ENCODE measurements at places on chromosomes 3 and 15.

DNA sequence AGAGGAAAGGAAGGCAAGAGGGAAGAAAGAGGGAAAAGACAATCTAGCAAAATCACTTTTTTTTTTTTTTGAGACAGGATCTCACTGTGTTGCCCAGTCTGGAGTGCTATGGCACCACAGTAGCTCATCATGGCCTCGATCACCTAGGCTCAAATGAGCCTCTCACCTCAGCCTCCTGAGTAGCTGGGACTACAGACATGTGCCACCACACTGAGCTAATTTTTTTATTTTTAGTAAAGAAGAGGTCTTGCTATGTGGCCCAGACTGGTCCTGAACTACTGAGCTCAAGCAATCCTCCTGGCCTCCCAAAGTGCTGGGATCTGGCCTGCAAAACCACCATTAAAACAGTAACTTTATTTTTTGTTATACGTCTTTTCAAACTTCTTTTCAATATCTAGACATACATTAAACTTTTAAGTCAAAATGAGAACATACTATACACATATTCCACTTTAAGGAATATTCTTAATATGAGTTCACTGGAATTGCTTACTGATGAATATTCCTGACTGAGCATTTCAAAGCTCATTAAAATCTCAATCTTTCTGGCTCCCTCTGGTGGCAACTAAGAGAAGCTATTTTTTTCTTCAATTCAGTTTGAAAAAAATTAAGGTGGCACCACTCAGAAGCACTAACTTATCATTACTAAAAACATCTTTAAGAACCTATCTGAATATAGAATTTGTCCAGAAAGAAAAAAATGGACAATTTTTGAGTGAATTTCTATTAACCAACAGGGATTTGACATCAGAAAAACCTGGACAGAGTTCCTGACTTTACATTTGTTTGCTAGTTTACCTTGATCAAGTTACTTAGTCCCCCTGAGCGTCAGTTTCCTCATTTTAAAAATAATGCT lies 40.9 kb downstream of the UACA start:
- DNase-seq: no peak

DNA sequence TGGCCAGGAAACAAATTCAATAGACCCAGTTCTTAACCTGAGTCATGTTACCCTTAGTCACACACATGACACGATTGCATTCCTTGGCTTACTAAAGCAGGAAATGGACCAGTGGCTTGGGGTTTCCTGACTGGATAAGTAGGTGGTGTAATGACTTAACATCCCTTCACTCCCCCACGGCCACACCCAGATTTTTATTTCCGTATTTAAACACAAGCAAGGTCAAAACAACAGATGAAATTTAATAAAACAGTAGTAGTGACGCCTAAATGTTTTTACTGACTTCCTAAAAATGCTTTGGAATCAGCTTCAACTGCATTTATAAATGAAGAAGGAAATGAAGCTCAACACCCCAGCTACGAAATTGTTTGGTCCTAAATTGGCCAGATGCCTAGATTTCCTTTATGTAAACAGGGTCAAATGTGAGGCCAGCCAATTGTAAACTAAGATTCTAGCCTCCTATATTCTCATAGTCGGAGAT lies 324.3 kb downstream of the CHST2 start:
- no peak for DNase-seq

DNA sequence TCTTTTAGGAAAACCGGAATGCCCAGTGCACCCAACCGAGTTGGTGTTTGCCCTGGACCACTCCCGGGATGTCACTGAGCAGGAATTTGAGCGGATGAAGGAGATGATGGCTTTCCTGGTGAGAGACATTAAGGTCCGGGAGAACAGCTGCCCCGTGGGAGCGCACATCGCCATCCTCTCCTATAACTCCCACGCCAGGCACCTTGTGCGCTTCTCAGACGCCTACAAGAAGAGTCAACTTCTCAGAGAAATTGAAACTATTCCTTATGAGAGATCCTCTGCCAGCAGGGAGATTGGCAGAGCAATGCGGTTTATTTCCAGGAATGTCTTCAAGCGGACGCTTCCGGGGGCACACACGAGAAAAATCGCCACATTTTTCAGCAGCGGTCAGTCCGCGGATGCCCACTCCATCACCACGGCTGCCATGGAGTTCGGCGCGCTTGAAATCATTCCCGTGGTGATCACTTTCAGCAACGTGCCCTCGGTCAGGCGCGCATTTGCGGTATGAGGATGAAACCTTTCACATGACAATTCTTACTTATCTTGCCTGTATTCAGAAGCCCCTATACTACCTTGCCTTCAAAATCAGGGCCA lies 97.5 kb downstream of the PIK3R4 start:
- DNase-seq: no peak

- DNase-seq: no peak
Measured at GRCh38 chr15:70906842-70907241, 14.2 kb downstream of the LRRC49 start.

DNA sequence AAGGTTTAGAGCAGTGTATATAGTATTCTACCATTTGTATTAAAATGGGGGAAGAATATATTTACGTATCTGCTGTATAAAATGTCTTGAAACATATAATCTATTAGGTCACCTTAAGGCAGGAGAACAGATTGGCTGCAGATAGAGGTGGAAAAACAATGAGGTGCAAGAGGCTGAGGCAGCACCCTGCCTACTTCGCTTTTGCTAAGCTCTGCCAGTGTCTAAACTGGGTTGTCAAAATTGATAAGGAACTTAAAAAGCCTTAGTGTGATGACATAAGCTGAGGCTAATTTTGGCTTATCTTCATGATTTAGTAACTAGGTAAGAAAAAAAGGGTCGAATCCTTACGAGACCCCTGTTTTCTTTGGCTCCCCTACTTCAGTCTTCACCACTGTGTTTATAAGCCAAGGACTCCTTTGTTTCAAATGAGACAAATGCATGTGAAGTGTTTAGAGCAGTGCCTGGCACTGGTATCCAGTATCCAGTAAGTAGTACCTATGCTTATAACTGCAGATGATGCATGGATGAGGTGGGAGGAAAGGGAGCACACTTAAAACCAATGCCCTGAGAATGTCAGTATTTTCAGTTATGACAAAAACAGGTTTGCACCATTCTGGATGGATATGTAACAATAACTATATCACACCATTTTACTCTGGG lies 45.7 kb downstream of the ARMC8 start:
- no peak for DNase-seq

- DNase-seq: no peak
Measured at GRCh38 chr3:184333190-184333589, 4.2 kb upstream of the FAM131A start.

Measured in activated T-cell treated with anti-CD3 and anti-CD28 coated beads for 48 hours (primary cell).